Esophagus squamous epithelium (tissue), 5 donors: ENCODE measurements at places on chromosomes 11 and 22.

DNA sequence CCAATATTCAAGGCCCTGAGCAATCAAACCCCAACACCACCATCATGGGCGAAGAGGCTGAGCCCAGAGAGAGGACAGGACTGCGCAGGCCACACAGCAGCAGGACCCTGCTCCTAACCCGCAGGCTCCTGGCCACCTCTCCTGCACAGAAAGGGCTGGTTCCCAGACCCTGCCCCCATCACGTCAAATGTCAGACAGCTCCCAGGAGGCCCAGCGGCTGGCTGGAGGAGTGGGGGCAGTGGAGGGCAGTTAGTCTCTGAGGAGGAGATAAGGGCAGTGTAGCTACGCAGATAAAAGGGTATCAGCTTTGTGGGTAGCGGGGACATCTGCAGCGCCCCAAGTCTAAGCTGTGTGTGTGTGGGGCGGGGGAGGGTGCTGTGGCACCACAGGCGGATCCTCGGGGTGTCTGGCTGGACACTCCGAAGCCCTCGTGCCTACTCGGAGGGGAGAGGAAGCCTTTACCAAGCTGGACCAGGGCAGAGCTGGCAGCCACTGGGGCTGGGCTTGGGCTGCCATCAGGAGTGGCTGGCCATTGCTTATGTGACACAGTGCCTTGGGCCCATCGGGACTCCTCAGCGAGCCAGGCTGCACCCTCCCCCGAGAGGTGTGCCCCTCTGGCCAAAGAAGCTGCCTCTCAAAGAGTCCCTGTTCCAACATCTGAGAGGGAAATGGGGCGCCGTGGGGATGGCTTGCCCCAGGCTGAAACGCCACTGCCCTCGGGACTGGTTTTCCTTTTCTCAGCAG is 21.5 kb downstream of the FADS3 start:
- no peak for DNase-seq

DNA sequence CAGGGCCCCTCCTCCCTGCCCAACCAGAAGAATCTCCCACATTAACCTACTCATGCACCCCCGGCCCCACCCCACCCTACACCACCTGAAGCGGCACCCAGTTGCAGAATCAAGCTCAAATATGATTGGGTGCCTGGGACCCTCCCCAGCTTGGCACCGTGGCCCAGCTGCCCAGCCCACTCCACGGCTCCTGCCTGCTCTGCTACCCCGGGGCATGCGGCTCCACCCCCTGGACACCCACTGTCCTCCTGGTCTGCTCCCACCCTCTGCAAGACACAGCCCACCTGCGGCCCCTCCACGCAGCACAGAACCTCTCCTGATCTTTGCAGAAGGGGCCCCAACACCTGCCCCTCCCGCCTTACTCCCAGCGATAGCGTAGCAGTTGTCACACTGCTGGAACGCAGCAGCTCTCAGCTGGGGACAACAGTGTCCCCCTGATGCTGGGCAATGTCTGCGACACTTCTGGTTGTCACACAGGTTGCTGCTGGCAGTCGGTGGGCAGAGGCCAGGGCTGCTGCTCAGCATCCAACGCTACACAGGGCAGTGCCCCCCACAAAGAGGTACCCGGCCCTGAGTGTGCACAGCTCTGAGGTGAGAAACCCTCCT is 32.0 kb upstream of the TESMIN start:
- no peak for DNase-seq

DNA sequence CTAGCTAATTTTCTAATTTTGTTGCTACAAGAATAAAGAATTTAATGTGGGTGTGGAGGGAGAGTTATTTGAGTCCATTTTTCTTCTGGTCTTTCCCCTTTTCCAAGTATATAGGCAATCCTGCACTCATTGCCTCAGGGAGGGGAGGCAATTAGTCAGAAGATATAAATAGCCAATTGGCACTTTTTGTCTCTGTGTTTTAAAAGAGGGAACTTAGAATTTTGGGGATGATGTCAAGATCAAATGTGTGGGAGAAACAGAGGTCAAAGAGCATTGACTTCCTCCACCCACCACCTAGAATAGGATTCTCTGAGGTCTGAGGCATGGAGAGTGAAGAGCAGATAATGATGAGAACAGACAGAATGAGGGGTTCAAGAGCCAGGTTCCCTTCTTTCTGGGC is 120.3 kb upstream of the ZC3H12C start:
- no peak for DNase-seq

GRCh38 chr11:101759771-101760450 is 154.9 kb upstream of the CEP126 start:
- DNase-seq, result no peak

- no peak for DNase-seq
Observed at GRCh38 chr11:64060861-64061444, 25.2 kb downstream of the FLRT1 start.

DNA sequence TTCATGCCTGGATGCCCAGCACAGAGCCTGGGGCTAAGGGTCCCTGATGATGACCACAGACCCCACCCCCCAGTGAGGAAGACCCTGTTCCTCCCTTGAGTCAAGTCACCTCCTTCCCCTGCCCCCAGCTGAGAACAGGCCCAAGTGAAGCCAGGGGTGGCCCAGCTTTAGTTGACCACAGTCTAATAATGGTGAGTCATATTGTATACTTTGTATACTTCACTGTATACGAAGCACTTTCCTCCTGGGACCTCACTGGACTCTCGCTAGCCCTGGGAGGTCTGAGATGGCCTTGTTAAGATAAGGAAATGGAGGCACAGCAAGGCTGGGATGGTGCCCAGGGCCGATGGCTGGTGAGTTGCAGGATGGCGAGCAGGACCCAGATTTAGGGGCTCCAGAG is 3.7 kb upstream of the FLRT1 start:
- no peak for DNase-seq

DNA sequence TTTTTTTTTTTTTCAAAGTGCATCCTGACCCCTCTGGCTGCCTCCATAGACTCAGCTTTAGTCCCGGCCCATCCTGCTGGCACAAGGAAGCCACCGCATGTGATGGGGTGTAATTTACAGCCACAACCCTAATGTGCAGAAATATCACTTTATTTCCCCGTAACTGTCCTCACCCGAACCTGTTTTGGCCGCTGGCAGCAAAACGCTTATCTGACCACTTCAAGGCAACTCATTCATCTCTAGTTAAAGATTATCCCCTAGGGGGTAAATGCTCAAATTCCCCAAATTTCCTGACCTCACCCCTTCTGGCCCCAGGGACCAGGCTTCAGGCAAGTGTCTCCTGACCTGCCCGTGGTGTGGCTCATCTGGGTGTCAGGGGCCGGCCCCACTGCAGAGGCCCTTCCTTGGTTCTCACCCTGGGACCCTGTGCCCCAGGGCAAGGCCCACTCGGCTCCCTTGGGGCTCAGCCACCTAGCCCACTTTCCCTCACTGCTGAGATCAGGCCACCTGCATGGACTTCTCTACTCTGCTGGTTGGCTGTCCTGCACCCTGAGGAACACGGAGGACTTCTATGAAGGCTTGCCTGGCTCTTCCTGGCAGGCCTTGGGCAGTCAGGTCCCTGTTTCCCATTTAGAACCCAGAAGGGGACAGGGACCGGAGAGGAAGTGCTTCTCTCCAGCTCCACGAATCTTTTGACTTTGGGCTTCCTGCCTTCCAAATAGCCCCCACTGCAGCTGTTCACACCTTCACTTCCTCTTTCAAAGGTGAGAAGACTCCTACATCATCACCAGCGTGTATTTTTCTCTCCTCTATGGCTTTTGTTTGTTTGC is 53.3 kb downstream of the WNT11 start:
- DNase-seq, result no peak

DNA sequence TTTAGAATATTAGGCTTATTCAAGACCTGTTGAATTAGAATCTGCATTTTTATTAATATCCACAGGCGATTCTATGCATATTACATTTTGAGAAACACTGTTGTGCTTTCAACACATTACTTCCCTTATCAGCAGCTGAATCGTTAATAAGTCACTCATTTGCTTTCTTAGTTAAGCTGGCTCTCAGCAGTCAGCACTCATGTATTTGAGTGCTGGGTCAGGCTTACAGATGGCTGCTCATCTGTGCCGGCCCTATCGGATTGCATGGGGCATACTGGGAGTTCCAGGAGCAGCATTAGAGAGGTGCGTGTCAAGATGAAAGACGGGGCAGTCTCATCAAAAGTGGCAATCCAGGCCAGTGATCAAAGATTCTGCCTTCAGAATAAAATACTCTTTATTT is 10.8 kb upstream of the OR51L1 start:
- DNase-seq, result no peak

- DNase-seq, result no peak
Observed at GRCh38 chr11:74134661-74135060, 36.1 kb downstream of the C2CD3 start.

- DNase-seq, result no peak
Observed at GRCh38 chr11:85652786-85653447, 5.2 kb downstream of the TMEM126A start.

GRCh38 chr11:64585150-64585549 is 5.9 kb upstream of the SLC22A12 start:
- no peak for DNase-seq

DNA sequence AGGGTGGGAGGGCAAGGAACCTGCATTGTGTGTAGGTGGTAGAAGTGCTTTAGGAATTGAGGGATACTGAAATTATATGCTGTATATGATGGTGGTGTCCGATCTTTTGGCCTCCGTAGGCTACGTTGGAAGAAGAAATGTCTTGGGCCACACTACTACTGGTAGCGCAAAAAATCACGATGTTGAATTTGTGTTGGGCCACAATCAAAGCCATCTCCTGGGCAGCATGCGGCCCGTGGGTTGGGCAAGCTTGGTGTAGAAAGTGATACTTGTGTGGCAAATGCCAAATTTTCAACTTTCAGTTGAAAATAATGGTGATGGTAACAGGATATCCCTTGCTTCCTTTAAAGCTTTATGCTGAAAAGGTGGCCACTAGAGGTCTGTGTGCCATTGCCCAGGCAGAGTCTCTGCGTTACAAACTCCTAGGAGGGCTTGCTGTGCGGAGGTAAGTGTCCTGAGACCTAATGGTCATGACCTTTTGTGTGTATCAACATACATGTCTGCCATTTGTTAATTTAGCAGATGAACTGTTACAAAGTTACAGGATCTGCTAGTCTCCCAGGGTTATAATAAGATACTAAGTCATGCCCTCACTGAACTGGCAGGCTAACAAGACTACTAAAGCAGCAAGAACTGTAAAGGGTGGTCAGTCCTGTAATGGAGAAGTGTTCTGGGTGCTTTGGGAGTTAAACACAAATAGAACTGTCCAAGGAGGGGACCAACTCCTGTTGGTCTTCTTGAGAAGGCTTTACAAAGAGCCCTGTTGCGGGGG is 2.9 kb downstream of the RPS3 start:
- no peak for DNase-seq

- DNase-seq, result no peak
Observed at GRCh38 chr11:105827906-105828305, 194.1 kb downstream of the MSANTD4 start.

DNA sequence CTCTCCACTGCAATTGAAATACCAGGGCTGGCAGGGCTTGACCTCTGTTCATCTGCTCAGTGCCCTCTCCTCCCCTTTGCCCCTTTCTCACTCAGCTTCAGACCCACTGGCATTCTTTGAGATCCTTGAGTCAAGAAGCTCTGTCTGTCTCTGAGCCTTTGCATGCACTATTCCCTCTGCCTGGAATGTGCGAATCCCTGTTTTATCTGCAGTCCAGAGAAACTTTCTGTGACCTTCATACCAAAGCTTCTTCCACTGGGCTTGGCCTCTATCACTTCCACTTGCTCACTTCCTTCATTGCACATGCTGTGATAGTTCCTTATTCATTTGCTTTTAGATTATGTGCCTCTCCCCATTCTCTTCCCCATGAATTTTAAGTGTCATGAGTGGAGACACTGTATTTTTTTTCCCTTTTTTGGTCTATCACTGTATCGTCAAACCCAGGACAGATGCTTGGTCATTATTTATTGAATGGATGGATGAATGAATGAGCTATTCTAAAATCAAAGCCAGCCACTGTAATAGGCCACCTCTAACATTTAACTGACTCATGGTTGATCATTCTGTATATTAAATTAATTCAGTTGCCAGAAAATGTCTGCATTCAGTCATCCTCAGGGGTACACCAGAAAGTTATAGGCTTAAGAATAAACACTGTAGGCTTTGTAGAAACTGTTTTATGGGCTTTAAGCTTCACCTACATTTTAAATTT is 88.7 kb upstream of the TIMP3 start:
- DNase-seq, result no peak

- DNase-seq, result no peak
Observed at GRCh38 chr11:1121331-1121812, 36.4 kb upstream of the MUC5AC start.

DNA sequence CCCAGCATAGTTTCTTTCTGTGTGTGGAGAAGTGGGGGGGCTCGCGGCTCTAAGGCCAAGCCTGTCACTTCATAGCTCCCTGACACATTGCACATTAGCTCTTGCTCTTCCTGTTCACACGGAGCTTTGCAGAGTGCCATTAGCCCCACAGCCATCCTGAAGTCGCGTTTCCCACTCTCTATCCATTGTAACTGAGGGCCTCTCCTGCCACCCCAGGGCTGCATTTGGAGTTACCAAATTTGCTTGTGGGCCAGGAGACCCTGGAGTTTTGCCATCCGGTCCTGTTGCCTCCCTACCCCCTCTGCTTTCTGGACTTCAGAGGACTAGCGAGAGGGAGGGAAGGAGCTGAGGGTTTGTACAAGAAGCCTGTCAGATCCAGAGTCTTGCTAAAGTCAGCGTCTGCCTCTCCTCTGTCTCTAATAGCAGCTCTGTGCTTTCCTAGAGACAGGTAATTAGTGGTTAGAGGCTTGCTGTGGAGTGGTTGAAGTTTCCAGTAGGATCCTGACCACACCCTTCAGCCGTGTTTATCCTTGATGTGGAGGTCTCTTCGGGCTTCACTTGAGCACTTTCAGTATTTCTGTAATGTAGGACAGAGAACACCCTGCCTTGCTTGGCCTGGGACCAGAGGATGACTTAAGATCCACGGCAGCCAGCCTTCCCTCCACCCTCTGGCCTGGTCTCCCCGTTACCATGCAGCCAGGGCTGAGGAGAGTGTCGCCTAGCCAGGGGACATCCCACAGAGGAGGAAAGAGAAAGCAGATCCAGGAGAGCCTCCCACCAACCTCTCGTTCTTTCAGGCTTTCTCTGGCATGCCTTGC is 14.1 kb downstream of the DCPS start:
- no peak for DNase-seq

- no peak for DNase-seq
Observed at GRCh38 chr22:49943771-49944398, 16.7 kb upstream of the PIM3 start.

DNA sequence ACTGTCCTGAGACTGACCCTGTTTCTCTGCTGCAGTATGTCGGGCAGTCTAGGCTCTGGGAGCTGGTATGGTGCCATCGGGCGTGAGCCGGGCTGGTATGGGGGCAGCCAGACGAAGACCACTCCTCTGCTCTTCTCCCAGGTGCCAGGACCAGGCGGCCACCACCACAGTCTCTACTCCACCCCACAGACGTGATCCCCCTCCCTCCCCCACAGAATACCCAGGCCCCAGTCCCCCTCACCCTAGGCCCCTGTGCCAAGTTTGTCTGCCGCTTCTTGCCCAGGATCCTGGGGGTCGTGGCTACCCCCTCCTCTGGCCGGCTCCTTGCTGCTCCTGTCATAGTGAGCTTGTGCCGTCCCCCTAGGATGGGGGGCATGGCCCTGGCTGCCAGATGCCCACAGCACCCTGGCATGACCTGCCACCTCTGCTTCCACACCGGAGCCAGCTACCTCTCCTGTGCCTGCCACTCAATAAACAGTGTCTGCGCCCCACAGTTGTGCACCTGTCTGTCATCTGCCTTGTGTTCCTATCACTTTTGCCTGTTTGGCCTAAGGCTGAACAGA is 2.0 kb upstream of the KCNK4 start:
- no peak for DNase-seq

- DNase-seq, result no peak
Observed at GRCh38 chr11:106049727-106050476, 27.2 kb downstream of the KBTBD3 start.
